GM23248 (cell line): ENCODE measurements at places on chromosomes 6 and 20.

DNA sequence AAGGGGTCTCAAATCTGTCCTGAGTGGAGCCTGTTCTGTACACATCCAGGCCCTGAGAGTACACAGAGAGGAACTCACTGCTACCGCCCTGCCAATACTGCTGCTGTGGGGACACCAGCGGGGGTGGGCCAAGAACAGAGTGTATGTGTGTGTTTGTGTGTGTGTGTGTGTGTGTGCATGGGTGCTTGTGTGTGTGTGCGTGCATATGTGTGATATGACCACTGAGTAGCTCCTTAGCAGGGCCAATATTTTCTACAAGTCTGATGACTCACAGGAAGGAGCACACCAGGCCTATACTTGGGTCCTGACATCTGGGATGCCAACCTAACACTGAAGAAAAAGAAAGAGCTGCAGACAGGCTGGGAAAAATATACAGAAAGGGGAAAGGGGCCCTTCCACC is 1.4 kb downstream of the RAET1E start:
- peak; percentile 77 for DNase-seq

- no peak for DNase-seq
Measured at GRCh38 chr6:14274546-14275492, 157.2 kb downstream of the CD83 start.

DNA sequence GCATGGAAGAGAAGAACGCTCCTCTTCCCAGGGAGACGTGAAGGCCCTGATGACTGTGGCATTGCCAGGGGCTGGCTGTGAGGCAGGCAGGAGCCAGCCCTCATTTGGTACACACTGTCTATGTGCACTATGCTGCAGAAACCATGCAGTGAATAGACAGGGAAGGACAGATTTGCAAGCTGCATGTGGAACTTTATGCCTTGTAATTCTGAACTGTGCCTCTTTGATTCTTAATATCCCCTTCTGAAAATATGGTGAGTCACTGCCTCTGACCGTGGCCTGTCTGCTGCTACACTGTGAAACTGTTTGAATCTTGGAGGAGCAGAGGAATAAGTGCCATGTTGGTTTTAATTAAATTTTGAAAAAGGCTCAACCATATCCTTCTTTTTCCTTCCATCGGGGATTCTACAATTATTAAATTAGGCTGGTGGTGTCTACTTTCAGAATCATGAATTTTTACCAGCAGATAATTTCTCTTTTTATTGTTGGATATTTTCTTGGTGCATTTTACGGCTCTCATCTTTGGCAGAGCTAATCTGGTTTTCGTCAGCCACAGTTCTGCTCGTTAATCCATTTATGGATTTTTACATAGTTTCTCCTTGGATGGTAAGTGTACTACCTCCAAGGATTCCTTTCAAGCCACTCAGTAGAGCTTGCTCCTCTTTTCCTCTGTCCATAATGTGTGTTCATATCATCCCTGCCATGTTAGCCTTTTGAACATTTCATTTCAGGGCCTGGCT is 301.0 kb upstream of the SLC35B3 start:
- no peak for DNase-seq

- DNase-seq = no peak
Measured at GRCh38 chr20:58510921-58511320, 4.3 kb downstream of the APCDD1L start.

GRCh38 chr6:84441456-84441855 is 214.0 kb upstream of the CEP162 start:
- no peak for DNase-seq

- no peak for DNase-seq
Measured at GRCh38 chr20:2163312-2163711, 61.7 kb downstream of the STK35 start.

DNA sequence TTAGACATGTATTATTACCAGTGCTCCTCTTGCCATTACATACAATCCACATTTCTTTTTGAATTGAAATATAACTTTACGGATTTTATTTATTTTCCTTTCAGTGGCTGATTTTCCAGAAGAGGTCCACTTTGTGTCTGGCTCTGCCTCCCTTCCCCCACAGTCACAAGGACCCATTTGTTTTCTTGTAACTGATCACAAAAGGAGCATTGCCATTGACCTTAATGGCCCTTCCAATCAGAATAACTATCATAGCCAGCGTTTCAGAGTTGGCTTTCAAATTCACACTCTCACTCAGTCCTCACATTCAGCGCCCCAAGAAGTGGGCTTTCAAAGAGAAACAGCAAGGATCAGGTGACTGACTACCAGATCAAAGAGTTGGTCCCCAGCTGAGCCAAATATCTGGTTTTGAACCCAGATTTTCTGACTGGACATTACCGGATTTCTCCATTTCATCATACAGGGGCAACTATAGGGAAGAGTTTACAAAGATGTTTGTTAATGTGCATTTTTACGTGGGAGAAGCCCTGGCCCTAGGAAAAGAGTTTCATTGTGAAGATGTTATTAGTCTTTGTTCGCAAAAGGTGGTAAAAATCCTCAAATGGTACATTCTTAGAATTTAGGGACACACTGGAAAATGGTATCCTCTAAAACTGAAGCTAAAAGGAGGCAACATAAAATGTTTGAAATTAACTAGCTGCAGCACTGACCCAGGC is 2.0 kb upstream of the SLC22A23 start:
- DNase-seq = no peak

DNA sequence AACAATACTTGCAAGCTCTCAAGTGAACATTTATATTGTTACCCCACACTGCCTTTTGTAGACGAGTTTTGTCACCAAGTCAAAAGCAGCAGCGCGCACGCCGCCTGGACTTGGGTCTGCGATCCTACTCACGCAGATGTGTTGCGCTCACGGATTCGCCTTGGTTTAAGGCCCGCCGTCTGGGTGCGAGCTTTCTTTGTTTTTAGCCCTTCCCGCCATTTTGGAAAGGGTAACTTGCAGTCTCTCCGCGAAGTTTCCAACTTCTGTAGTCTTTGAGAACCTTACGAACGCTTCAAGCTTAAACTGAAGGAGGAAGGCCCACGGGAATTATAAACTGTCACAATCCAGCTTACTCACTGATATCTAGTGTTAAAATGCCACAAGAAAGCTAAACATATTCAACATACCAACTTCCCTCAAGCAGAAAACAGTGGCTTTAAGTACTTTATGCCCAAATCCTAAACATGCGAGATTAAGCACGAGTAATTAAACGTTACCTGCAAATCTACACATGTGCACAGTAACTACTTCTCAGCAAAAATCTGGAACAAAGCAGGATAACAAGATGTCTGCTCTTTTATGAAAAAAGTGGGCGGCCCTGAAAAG is 80.4 kb upstream of the BTN3A2 start:
- peak; percentile 87 for DNase-seq
